Kidney glomerular epithelial cell (primary cell): ENCODE measurements at places on chromosomes 1 and 21.

DNA sequence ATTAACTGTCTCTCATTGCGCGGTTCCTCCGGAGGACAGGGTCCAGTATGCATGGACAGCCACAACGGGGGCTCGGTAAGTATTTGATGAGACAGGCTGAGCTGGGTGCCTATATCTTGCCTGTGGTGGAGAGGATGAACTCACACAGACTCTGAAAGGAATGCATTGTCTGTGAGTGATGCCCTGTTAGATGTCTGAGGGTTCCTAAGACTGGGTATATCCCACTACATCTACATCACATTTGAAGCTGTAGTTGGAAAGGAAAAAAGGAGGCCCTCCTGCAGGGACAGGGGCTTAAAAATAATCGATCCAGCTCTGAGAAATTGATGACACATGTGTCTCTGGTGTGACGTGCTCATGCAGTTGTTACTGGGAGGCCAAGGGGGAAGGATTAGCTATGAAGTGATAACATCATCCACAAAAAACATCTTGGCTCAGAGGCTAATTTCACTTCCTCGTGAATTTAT is 1.9 kb downstream of the ADARB1 start:
- DNase-seq = no peak

DNA sequence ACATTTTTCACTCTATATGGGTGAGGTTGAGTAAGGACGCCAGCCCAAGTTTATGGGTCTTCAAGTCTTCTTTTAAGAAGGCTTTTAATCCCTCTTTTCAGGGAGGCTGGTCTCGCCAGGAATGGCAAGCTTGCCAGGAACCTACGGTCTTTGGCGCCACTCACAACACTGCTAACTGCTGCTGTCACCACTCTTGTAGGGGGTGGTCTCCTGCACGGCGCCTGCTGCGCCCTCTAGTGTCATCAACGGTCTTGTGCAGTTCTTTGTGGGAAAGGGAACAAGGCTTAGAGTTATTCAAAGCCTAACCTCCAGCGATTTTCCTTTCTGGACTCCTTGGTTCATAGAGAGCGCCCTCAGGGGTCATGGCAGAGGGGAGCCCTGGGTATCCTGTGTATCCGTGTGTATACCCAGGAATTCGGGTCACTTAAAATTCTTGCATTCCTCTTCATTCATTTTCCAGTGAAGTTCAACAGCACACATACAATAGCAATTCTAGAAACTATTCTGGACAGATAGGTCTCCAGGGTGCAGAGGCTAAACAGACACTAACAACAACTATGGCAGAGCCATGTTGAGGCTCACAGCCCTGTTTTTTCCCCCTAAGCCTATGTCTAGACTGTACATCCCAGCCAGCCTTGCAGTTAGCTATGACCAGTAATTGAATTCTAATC is 392.8 kb upstream of the CAMK1G start:
- DNase-seq = peak; percentile 37

DNA sequence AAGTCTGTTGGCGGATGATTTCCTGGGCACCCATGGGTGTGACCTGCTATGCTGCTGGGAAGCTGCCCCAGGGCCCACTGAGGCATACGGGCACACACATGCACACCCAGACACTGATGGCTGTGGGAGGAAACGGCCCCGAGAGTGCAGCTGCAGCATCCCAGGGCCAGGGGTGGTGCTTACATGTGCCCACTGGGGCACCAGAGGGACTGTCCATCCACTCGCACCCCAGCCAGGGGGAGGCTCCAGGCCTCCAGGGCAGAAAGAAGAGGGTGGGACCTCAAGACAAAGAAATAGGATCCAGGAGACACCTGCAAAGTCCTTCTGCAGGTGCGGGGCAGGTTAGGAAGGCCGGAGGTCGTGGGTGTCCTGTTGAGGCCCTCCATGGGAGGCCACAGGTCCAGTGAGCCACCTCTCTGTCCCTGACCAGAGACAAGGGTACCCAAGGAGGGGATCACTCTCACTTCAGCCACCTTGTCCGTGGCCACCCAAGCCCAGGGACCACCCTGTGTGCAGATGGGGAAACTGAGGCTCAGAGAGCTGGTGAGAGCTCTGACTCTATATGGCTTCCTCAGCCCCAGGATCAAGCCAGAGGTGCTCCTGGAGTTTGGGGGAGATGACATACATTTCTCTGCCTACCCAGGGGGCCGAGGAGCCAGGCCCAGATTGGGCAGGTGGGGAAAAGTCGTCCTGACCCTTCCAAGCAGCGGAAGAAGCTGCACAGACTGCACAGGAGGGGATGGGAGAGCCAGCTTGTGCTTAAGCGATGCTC is 57.1 kb downstream of the WNT9A start:
- DNase-seq = no peak

DNA sequence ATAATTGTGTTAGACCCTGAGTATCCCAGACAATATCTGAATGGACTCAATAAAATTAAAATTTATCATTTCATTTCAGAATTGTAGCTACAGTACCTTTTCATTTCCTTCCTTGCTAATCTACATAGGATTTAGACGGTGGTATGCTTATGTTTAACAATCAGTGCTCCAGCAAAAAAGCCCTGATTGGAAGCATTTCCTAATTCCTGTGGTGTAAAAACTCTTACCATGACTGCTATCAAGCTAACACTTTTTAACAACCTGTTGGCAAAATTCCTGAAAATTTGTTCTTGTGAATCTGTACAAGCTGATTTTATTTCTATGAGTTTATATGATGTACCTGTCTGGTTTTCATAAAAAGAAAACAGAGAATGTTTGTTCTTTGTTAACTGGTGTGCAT is 5.2 kb upstream of the FNBP1L start:
- no peak for DNase-seq

GRCh38 chr21:32413015-32413504 is 554 bp downstream of the EVA1C start:
- DNase-seq = peak; percentile 20

DNA sequence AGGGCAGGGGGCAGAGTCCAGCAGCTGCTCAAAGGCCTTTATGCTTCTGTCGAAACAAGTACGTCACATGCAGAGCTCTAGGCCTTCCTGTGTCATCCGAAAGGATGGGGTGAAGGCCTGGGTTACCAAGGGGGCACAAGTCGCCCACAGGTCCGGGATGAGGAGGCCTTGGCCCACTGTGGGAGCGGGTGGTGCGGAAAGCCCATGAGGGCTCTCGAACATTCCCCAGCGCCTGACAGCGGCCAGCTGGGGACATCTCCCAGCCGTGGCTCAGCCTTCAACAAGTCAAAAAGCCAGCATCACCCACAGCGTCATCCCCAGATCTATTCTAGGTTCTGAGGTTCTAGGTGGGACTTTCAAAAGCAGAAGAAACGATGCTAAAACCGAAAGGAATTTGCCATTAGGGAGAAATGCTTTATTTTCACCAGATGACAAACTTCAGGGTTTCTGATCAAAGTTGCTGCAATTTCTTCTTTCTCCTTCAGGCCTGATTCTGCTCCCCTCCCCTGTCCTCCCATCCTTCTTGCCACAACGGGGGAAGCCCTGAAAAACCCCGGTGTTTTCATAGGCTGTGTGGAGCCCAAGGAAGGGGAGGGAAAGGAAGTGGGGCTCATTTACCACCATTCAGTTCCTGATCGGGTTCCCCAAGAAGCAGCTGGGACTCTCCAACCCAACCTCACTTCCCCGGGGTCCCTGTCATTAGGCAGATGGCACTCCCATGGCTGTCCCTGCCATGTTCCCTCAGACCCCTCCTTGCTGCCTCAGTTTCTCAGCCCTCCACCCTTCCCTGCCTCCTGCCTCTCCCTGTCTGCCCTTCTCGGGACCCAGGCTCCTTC is 17.6 kb downstream of the GPR137B start:
- DNase-seq = no peak

- DNase-seq = no peak
These were observed 57.9 kb downstream of the AGPAT3 start for GRCh38 chr21:43922949-43923348.

- DNase-seq = peak; percentile 89
These were observed 195.7 kb downstream of the ROR1 start for GRCh38 chr1:63969441-63969901.
